ENCODE measurements at places on chromosomes 7 and 10.
A peak's percentile ranks its signal among the peaks of the same experiment; 100 is the strongest.

GRCh38 chr7:132604121-132604520 is 27.9 kb upstream of the PLXNA4 start:
- DNase-seq = no peak

GRCh38 chr10:124065382-124066125 is 27.8 kb downstream of the CHST15 start:
- DNase-seq = no peak

DNA sequence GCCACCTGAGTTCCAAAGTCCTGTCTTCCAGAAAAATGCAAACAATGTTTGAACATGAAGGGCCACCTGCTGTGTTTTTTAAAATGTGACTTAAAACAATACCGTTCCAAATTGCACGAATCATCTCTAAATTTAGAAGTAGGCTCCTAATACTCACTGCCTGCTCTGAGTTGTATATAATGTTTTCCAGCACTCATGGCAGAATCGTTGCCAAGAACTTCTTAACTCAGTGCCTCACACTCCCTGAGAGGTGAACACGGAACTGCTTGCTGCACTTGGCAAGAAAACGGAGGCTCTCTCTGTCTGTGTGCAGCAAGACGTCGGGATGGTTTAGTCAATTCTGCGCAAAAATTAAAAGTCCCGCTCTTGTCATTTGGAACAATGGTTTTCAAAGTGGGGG is 757.3 kb upstream of the AUTS2 start:
- peak; percentile 6 for DNase-seq

DNA sequence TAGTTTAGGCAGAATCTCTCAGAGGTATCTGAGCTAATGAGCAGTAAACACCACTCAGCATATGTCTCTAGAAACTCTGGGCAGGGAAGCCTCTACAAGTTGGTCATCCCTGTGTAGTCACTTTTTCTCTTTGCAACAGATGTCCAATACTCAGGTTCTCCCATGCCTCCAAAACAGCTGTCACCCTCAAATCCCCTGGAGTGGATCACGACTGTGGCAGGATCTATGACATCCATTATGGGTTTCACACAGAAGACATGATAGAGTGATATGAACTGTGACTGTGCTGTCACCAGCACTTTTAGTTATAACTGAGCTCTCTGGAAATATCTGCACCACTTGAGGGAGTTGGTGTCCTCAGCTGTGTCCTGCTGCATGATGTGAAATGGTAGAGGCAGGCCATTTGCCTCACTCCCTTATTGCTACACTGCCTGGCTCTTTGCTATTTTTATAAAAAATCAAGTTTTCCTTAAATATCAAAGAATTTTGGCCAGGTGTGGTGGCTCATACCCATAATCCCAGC is 24.1 kb upstream of the ZNRF2 start:
- no peak for DNase-seq

- no peak for DNase-seq
Observed at GRCh38 chr7:150867605-150868004, 15.3 kb downstream of the AOC1 start.

DNA sequence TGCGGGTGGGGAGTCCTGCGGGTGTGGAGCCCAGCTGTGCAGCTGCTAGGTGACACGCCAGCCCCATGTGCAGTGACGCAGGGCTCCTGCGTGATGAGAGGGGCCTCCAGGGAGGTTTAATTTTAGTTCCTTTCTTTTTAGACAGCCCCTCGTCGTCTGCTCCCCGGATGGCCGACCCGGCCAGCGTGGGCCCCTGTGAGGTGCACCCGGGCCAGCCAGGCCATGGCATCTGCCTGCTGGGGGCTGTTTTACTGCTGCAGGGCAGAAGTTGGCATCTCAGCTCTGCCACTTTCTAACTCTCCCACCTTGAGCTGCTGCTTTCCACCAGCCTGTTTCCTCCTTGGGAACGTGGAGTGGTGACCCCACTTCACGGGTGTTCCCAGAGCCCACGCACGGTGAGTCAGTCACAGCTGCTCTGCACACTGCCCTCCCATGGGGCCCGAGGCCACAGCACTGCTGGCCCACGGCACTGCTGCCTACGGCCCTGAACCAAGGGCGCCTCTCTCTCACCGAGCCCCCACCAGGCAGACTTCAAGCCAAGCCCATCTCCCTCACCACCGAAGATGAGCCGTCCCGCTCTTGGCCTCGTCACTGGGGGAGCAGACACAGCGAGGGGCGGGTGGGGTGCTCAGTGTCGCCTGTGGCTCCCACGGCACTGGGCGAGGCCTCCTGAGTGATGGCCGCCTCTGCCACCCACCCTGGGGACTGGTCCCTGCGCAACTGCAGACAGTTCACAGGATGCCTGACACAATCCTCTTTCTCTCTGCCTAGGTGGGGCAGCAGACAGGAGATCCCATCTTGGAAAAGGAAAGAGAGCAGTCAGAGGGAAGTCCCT is 21.3 kb downstream of the CYP2W1 start:
- no peak for DNase-seq

GRCh38 chr7:9498303-9498702 is 1064.9 kb downstream of the NXPH1 start:
- DNase-seq = no peak

DNA sequence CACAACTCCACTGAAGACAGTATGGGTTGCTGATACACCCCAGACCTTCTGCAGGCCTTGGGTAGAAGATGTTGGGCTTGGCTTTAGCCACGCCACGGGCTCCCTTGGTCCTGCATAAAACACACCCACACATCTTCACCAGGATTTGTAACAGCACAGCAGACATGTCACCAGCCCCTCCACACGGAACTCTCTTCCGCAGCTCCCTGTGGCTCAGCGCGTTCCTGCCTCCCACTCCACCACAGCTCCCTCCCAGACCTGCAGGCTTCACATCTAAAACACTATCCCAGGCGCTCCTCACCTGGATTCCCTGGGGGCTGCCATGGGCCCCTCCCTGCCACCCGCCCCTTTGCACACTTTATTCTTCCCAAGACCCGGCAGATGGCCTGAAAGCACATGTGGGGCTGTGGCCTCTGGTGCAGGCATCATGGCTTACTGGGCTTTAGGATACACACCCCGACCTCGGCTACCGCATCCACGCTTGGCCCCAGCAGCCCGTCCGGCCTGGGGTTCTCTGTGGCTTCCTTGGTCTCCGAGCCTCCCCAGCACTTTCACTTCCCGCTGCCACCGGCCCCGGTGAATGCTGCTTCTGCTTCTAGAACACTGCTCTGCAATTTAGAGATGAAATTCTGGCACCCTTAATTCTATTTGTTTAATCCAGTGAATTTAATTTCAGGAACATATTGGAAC is 432.9 kb downstream of the DNAJB6 start:
- DNase-seq = no peak

DNA sequence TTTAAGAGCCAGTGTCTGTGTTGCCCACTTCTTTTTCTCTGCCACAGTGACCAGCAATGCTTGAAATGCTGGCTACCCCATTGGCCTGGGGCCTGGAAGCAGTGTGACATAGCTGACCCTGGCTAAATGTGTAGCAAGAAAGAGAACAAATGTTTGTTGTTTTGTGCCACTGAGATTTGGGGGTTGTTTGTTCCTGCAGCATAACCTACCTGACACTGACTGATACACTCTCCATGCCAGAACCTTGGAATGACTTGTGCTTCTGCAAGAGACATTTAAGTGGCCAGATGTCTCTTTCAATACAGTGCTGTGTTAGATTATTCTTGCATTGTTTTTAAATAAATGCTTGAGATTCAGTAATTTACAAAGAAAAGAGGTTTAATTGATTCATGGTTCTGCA is 411.5 kb downstream of the TYW1 start:
- no peak for DNase-seq

DNA sequence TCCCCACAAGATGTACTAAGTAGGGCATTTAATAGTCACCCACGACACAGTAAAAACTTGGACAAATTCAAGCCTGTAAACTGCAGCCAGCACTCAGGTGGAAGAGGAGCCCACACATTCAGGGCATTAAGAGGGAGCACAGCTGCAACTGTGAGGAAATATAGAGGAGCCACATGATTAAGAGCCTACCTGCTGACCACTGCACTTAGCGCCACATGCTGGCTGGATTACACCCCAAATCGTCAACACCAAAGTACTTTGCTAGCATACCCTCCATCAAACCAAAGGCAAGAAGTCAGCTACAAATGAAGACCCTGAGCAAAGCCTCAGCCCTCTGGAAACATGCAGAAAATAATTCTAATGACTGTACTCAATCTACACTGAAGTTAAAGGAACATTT is 322.3 kb upstream of the PLXDC2 start:
- no peak for DNase-seq

DNA sequence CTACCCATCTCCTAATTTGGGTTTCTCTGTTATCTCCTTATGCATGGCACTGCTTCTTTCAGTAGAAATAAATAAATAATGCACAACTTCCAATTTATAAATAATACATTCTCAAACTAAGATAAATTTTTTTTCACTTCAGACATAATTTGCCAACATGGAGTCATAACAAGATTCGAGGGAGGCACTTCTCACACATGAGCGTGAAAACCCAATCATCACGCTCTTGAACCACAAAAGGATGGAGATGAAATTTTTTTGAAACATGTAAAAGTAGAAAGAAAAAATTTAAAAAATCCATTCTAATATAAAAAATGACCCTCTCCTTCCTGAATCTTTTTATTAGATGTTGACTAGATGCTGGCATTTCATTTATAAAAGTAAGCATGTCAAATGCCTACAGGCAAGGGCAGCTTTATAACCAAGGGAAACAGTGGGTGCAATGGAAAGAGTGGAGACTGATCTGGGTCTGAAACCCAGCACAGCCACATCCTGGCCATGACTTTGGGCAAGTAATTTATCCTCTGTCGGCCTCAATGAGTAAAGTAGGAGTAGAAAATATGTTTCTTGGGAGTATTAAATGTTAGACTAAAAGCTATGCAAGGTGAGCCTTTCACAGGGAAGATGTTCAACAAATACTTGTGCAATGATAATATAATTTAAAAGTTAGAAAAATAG is 185.0 kb downstream of the STK31 start:
- DNase-seq = no peak

DNA sequence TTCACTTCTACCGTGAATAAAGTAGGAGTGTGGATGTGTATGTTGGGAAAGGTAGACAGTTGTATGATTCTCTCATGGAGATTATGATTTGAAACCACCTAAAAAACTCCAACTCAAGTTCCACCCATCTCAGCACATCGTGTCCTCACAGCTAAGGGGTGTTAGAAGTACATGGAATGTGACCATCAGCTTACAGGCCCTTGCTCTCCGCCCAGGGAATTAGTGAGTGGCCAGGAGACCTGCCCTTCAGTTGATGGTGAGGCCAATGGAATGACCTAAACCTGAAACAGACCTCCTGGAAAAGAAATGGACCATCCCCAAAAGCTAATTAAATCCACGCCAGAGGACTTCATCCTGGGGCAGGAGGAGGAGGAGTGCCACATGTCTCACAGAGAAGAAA is 2.1 kb upstream of the WNT2 start:
- DNase-seq = no peak

- DNase-seq = no peak
Observed at GRCh38 chr7:151732834-151733592, 143.9 kb downstream of the PRKAG2 start.

GRCh38 chr7:50614721-50615518 is 49.7 kb upstream of the DDC start:
- DNase-seq = no peak

- no peak for DNase-seq
Observed at GRCh38 chr10:69661414-69662172, 31.5 kb downstream of the FAM241B start.

DNA sequence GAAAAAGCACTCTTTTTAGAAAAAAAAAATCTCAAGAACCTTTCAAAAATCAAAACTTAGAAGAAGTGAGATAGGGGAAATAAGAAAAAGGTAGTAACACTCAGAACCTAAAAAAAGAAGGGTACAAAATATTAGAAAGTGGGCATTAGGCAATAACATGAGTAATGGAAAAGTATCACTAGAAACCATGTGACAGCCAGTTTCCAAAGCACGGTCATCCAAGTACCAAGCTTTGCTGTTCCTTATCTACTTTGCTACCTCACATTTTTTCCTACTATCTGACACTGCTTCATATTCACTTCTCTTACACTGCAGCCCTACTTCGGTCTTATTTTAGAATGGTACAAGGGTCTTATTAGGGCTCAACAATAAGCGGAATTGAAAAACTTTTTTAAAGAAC is 30.3 kb downstream of the IMMP2L start:
- no peak for DNase-seq

- no peak for DNase-seq
Observed at GRCh38 chr7:98228801-98229200, 17.6 kb downstream of the BHLHA15 start.

DNA sequence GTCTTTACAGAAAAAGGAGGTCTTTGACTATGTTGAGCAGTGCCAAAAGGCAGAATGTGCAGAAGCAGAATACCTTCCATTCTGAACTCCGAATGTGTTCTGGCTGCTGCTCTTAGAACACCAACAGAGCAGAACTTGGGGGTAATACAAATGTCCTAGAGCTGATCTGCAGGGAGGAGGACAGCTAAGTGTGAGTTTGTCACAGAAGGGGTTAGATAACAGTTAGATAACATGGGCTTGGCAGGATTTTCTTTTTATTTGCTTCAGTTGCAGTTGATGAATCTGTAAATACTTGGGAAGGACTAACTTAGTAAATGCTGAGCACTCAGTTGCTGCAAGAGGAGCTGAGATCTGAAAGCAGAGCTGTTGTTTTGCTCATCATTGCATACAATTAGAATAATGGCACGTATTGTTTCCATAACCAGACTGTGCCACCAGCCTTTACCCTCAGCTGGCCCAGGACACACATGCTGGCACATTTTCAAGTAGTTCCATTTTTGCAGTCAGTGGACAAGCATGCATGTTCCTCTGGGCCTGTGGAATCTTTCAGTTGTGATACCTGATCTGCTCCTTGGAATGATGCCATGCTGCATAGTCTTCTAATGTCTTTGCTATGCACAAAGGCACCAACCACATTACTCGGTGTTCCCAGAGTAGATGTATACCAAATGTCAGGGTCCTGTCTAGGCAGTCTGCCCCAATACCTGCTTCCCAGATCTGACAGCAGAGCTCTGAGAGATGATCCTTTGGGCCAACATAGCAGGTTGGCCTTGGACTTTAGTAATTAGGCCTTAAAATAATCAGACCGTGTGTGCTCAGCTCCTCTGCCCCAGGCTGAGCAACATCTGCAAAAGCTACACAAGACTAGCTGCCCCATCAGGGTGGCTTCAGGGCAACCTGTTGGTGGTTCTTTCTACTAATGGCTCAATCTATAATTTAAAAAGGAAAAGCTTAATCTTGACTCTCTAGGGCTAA is 55.7 kb downstream of the GSDME start:
- peak; percentile 92 for DNase-seq

DNA sequence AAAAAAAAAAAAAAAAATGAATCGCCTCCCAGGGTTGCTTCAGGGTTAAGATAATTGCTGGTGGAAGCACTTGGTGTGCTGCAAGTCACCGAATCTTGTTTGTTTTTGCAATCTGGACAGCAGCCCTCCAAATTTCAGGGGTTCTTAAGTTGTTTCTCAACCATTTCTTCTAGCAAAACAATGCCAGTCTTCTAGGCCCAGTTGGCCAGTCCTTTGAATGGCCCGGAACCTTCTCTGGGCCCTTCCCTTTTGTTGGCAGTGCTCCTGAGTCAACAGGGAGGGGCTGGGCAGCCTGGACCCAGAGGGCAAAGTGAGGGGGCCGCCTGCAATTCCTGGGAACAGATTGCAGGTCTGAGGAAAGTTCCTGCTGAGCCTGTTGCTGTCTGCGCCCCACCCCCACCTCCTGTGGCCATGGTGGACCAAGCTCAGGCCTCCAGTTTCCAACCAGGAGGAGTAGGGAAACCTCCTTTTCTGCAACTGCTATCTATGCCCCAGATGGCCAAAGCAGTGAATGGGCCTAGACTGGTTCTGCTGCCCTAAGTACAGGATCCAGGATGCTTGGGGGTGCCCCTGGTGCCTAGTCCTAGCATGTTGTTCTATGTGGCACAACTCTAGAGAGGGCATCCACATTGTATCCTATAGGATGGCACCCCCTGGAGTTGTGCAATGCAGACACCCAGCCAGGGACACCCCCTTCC is 31.4 kb upstream of the PDCD4 start:
- peak; percentile 32 for DNase-seq

Measured in astrocyte of the spinal cord (primary cell).